Glutamatergic neuron (in vitro differentiated cells): ENCODE measurements at places on chromosomes 1 and 21.

GRCh38 chr1:62013264-62013663, 181.4 kb upstream of the L1TD1 start:
- no peak for DNase-seq

DNA sequence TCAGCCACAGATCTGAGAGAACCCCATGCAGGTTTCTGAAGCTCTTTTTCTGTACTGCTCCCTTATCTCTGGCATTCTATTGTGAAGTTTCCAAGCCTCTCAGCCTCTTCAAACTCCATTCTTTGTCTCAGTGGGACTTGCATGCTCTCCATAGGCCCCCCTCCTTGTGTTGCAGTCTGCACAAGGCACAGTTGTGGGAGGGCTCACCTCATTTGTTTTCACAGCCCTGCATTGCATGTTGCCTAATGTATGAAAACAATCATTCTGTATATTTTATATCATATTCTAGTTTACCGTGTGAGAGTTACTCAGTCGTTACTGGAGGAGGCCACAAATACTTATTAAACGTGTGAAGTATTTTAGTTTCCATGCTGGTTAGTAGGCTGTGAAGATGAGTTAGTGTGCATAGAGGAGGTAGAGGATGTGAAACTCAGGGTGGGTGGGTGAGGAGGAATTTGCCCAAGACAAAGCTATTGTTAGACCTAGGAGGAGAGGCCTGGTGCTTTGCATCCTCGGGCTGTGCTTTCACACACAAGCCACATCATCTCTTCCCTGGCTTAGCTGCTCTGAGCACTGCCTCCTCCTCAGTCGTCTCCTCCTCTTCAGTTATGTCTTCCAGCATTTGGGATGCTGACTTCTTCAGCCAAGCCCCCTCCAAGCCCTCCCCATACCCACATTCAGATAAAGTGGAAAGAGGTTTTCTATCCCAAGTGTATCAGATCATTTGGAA, 7.8 kb upstream of the CHI3L2 start:
- DNase-seq = no peak

DNA sequence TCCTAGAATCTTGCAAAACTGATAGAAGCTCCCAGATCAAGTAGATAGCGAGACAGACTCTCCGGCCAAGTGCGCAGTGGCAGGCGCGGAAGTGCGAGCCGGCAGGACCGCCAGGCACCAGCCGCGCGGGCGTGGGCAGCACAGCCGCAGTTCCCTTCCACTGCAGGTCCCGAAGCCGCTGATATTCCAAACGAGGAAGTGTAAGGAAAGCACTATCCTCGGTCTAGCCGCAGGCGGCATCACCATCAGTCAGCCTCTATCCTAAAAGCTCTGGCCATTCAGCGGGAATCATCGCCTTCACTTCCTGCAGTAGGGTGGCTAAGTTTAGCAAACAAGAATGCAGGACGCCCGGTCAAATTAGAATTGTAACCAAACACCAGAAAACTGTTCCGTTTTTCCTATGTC, 710 bp downstream of the GLRX2 start:
- DNase-seq = peak; percentile 40

DNA sequence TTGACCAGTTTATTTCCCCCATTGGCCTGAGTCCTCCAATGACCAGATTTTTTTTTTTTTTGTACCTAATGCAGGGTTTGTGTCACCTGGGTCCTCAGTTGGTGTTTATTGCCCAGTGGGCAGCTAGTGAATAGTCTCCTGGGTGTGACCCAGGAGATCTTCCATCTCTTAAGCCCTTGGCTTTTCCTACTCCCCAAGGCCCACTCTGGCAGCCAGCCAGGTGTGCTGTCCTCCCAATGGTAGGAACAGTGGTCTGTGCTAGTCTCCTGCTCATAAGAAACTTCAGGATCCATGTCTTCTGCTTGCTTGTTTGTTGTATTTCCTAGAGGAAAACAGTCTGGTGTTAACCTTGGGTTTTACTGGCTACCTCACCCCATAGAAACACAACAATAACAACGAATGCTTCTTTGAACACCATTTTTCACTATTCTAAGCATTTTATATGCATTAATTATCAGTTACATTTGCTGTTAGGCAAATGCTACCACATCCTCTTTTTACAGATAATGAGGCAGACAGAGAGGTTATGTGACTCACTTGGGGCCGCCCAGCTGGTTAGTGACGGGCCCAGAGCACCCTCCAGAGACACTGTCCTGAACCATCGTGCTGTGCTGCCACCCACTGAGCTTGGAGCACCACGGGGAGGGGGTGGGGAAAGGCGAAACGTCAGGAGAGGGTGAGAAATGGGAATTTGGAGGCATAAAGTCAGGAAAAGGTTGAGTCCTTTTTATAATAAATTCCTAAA, 107.5 kb downstream of the HIVEP3 start:
- no peak for DNase-seq

DNA sequence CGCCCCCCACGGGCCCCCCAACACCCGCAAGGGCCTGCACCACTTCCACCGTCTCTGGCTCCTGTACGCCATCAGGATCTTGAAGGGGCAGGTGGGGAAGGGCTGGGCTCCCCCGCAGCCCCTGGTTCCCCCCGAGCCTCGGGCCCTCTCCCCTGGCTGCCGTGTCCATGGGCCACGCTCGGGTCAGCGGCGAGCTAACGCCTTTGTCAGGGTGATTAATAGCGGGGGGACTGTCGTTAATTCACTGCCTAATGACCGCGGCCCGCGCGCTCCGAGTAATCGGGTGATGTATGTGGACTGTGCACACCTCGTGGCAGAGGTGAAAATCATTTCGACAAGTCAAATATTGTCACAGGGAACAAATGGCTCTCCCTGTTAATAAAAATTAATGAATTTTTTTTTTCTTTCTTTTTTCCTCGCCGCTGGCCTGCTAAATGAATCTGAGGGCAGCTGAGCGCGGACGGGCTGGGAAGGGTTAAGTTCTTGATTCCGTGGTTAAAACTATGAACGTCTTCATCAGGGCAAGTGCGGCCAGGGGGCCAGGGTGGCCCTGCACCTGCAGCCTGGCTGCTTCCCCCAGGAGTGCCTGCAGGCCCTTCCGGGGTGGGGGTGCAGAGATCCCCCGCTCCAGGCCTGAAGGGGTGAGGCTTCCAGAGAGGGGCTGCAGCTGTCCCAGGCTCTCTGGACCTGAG, 100.8 kb downstream of the PRDM16 start:
- DNase-seq = no peak

DNA sequence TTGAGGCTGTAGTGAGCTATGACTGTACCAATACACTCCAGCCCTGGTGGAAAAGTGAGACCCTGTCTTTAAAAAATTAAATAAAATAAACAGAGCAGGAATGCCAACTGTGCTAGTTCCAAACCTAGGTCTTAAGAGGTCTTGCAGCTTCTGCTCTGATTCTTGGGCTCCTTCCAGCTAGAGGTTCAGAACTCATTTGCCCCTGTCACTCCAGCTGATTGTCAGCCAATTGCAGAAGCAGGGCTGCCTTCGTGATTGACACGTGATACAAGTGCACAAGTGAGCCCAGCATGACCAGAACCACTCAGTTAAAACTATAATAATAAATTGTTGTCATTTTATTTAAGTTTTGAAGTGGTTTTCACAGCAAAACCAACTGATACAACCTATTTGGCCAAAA, 298.4 kb downstream of the USP25 start:
- DNase-seq = no peak

DNA sequence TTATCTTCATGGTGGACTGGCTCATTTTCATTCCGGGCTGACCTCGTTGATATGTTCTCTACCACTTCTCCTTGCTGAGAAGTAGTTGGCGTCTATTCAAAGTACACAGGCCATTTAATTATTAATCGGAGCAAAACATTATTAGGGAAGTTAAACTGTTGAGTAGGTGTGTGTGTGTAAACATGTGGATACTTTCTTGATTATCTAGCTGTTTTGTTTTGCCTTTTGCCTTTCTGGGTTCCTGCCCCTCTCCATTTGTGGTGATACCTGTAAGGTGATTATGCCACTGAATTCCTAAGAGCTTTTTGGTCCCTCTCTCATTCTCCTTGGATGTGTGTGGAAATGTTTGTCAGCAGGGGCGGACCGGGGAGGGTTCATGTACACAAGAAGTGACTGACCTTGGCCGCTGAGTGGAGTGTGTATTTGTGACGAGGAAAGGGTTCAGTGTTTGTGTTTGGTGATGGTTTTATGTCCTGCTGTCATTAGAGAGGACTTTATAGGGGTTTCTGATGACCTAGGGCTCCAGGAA, 56.6 kb upstream of the PPP2R5A start:
- no peak for DNase-seq

- DNase-seq = no peak
Observed at GRCh38 chr21:44496564-44497550, 41.5 kb downstream of the LRRC3 start.

- no peak for DNase-seq
Observed at GRCh38 chr21:35510957-35511695, 462.0 kb upstream of the RUNX1 start.

DNA sequence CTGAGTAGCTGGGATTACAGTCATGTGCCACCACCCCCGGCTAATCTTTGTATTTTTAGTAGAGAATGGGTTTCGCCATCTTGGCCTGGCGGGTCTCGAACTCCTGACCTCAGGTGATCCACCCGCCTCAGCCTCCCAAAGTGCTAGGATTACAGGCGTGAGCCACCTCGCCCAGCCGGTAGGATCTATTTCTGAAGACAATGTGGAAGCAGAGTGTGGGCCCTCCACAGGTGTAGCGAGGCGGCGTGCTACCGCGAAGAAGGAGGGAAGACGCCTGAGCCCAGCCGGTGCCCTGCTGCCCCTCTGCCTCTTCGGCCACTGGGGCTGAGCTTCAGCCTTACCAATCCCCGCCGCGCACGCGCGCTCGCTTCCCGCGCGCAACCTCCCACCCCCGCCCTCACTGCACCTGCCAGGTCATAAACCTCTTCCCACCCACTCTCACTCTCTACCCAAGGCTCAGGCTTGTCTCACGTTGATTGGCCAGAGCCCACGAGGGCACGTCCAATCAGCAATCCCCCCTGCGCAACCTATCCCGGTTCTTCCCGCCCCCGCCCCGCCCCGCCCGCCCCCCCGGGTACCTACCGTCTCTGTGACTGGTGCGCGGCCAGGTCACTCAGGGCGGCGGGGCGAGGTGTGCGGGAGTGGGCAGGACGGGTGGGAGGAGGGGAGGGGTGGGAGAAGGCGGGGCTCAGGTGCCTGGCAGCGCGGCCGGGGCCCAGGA, 409 bp upstream of the HOOK1 start:
- DNase-seq = peak; percentile 70

GRCh38 chr1:81836007-81836626, 35.4 kb downstream of the ADGRL2 start:
- DNase-seq = no peak

DNA sequence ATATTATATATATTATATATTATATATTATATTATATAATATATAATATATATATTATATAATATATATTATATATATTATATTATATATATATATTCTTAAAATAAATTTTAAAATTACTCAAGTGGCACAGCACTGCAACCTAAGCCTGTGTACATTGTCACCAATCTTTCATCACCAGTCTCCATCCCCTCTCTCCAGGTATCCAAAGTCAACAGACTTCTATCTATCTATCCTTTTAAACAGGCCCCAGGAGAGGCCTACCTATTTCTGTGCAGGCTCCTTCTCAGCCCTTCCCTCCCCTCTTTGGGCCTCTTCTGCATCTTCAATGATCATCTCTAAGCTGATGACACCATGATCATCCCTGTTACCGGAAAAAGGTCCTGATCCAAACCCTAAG, 111.7 kb downstream of the RHOU start:
- DNase-seq = no peak

GRCh38 chr21:28776251-28776650, 216.4 kb downstream of the LTN1 start:
- DNase-seq = no peak

GRCh38 chr1:86105533-86105866, 51.1 kb downstream of the COL24A1 start:
- no peak for DNase-seq

DNA sequence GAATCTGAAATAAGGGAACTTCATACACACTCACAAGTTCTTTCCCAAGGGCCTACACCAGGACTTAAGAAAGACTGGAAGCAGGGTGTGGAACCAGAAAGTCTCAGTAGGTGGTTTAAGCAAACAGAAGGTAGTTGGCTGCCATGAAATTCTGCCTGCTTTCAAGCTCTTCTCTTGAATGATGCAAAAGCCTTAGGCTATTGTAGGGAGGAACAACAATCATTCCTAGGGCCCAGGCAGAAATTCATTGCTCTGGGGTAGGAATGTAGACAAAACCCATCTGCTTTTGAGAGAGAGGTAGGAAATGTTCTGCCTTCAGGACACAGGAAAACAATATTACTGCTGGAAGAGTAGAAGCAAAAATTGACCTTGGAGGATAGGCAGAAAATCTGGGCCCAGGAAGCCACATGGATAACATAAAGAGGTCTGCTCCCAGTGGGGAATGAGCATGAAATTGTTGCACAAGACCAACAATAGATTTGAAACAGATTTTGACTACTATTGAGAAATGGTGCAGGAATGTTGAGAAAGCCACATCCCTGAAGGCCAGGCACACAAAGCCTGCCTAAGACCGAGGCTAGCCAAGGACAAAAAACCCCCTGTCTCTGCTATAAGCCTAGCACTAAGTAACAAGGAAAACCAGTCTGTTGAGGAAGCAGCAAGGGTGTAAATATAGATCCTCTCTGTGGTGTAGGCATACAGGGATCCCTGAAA, 22.7 kb upstream of the SFT2D2 start:
- DNase-seq = no peak

GRCh38 chr1:226642421-226642820, 93.9 kb downstream of the STUM start:
- DNase-seq = no peak
